ENCODE measurements at places on chromosomes 7 and 10.

DNA sequence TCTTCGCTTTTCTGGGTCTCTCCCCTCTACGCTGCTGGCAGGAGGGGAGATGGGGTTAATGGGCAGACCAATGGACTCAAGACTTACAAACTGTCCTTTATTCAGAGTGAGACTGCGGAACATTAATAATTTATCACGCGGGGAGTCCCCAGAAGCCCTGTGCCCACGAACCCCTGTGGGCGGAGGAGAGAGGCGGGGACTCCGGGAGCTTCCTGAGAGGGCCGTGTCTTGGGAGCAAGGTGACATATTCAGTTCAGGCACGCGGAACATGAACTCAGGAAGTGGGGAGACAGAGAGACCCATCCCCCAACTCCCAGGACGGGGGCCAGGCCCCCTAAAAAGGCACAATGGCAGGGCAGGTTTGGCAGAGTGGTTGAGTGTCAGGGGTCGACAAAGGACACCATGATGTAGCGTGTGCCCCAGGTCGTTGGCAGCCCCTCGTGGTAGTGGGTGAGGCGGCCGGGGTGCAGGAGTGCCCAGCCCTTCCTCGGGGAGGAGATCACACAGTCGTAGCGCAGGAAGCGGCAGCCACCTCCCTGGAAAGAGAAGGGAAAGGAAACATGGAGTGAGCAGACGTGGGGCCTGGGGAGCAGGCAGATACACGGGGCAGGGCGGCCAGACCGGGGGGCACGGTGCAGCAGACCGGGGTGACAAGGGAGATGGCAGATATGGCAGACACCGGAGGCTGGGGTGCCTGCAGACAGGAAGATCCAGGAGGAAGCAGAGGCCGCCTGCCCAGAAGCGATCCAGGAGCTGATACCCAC is 5.2 kb upstream of the MOGAT3 start:
- DNase-seq = no peak

DNA sequence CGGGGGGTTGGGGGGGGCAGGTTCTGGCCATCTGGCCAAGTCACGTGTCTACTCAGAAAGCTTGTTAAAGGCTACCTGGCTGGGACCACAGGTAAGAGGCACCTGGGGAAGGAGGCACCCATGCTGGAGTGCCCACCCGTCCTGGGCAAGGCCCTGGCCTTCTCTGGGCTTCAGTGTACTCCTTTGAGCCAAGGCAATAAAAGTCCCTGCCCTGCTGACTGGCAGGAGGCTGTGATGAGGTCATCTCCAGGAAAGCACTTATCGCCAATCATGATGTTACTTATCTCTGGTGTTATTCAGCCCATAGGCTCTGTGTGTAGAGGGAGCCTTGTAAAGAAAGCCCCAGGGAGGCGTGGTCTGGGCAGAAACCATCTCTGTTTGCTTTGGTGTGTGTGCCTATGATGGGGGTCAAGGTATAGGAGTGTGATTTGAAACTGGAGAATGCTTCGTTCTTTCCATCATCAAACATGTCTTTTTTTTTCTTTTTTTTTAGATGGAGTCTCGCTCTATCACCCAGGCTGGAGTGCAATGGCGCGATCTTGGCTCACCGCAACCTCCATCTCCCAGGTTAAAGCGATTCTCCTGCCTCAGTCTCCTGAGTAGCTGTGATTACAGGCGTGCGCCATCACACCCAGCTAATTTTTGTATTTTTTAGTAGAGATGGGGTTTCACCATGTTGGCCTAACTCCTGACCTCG is 2.5 kb upstream of the CLDN4 start:
- peak; percentile 96 for DNase-seq

- DNase-seq = no peak
These were observed 80.7 kb downstream of the CUX1 start for GRCh38 chr7:101898106-101898505.

DNA sequence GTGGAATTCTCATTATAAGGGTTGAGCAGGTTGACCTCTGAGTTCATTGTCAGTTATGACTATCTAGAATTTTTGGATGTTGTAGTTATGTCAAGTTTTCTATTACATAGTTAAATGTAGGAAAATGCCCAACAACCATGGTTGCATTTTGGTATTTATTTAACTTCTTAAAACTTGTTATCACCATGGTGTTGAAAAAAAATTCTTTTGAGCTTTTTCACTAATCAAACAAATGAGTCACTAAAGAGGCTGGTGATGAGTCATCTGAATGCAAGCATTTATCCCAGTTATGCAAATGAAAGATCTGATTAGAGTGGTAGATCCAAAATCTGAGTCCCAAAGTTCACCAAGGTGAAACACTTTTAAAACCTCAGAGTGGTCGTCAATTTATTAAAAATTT is 624.7 kb upstream of the IGFBP3 start:
- DNase-seq = no peak

DNA sequence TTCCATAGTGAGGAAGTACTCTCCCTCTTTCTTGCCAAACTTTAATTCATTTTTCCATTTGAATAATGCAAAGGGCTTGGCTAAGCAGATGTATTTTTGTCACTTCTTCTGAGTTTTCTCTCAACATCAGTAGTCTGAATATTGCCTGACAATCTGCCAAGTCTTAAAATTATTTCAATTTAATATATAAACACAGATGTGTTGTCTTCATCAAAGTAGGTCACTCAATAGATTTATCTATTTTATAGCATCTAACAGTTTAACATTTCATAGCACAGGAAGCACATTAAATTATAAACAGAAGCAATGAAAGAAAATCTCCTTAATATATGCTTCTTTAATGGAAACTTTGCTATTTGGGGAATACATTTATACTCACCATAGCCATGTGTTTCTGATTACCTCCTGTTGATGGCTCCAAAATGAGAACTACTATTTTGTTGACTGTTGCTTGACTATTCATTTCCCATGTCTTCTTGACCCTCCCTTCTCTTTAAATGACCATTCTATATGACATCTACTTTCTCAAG is 4.5 kb downstream of the CPED1 start:
- no peak for DNase-seq

DNA sequence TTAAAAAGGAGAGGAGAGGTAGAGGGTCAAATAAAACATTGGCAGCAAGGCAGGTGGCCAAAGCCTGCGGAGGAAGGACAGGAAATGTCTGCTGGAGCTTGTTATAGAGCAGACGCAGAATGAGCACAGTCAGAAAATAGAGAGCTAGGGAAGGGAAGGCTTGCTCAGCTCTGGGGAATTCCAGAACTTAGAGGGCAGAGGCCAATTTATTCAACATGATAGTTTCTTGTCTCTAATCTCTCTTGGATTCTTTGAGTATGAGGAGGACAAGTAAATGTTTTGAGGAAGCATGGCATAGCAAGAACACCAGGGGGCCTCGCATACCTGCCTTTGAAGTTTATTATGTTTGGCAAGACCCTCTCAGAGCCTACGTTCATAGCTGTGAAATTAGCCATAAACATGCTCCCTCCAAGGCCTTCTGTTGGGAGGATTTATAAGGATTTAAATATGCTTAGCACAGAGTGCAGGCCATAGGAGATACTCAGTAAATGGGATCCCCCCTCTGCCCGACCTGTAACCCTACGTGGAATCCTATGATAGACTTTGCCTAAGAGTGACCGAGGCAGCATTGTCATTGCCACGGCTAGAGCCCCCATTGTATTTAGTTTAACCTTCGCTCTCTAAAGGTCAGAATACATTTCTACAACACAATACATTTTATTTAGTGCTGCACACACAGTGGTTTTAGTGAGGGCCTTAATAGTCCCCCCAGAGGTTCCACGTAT is 293.9 kb downstream of the CCDC3 start:
- no peak for DNase-seq

DNA sequence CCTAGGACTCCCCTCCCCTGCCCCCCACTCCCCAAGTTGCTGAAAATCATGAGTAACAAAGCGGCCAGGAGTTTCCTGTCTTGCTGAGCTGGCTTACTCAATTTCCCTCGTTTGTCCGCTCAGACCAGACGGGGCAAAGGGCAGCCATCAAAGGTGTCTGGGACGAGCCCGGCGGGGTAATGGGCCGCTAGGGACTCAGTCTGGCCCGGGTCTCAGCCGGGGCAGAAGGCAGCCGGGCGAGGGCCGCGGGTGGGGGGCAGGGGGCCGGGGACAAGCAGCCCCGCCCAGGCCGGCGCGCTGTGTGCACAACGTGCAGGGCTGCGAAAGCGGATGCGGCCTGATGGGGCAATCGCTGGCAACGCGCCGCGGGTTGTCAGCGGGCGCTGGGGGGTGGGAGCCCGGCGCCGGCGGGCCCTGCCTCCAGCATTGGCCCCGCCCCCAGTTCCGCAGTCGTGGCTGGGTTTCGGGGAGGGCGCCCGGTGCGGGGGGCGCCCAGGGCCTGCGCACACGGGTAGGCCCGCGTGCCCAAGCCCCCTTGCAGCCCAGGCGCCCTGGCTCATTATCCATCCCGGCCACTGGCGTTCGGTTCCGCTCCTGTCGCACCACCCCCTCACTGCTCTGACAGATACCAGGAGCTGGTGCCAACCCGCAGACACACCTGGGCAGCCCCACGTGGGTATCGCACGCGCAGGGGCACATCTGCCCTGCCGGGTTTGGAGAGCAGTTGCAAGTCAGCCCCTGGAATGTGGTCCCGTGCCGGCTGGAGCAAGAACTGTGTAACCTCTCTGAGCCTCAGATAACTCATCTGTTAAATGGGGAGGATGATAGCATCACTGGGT is 35.1 kb downstream of the DNAJB12 start:
- DNase-seq = peak; percentile 31

DNA sequence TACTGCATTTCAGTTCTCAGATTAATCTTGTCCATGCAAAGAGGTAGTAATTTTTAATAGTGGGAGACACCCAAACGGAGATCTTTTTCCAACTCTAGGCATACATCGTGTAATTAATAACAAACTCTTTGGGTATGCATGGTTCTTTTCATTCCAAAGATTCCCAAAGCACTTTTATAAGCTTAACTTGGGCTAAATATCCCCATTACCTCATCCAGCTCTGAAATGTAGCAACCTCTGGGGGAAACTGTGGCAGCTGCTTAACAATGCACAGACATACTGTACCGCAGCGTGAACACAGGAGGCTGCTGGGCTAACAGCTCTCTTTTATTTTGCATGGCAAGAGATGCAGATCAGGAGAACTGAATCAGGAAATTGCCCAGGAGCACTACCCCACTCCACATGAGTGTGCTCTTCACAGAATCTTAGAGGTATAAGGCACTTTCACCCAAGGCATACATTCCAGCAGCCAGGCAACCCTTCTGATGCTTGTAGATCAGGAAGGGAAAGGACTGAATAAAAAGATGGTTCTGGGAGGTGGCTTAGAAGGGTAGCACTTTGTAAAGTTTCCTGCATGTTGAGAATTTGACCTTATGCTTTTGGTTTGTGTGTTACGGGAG is 114.4 kb upstream of the GLI3 start:
- DNase-seq = no peak

GRCh38 chr10:123648595-123648994 is 17.6 kb upstream of the GPR26 start:
- DNase-seq = no peak

DNA sequence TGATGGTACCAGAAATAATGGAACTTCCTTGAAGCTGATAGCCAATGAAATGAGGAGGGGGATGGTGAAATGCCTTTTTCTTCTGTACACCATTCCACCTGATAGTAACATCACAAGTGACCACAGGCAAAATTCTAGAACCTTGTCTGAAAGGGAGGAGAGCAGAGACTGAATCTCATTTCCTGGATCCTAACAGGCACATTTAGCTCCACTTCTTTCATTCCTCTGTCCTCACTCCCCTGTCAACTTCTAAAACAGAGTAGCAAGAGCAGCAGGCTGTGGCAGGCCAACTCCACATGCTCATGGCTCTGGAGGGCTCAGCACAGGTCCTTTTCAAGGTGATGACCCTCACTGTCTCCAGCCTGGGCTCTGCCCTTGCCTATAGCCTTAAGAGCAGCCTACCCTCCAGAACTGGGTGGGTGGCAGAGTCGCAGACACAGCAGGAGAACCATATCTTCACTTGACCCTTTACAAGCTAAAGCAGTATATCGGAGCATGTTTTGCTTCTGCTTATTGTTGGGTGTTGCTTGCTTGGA is at the start of gene LRRC18:
Gene LRRC18 (minus strand): TSS at position 51 of the 536 bp plus-strand sequence. CDS start 25,685 bp downstream, outside the sequence.
- DNase-seq = no peak

- DNase-seq = no peak
These were observed 4.9 kb downstream of the AEBP1 start for GRCh38 chr7:44108768-44109750.

- DNase-seq = no peak
These were observed 150.2 kb upstream of the PRSS58 start for GRCh38 chr7:142407939-142408570.

DNA sequence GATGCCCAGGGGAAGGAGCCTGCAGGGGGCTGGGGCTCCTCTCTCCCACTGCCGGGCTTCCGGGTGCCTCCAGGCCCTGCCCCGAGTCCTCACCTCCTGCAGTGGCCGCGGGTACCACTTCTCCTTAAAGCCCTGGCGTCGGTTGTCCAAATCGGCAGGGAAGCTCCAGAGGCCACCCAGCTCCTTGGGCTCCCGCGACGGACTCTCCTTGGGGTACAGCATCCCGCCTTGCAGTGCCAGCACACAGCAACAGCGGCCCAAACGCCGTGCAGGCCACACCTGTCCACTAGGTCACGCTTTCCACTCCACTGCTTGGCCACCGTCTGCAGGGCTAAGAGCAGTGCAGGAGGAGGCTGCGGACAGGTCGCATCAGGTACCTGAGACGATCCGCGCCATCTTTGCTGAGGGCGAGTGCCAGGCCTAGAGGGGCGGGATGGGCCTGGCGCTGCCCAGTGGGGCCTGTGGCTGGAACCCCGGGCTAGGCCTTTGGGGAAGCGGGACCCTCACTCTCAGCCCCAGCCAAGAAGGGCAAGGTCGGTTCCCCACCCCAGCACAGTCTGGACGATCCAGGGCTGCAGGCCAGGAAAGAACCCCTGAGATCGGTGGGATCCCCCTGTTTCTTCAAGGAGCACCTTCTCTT is 47.7 kb upstream of the ZNF479 start:
- no peak for DNase-seq

- no peak for DNase-seq
These were observed 114.5 kb downstream of the PLCE1 start for GRCh38 chr10:94108200-94108599.

GRCh38 chr7:149562602-149563001 is 65.0 kb upstream of the ZNF746 start:
- DNase-seq = no peak

- DNase-seq = no peak
These were observed at the start of gene ENTPD1 for GRCh38 chr10:95756041-95756761. TSS of gene ENTPD1 (plus strand) at chr10:95756163. CDS start at chr10:95756240, 77 bp downstream.

- DNase-seq = no peak
These were observed 102.1 kb upstream of the KCND2 start for GRCh38 chr7:120170834-120171233.

GRCh38 chr7:106138776-106139175 is 26.7 kb upstream of the SYPL1 start:
- DNase-seq = no peak

- DNase-seq = no peak
These were observed 120.8 kb downstream of the CDH23 start for GRCh38 chr10:71517298-71518169.

- DNase-seq = no peak
These were observed 581.0 kb downstream of the REEP3 start for GRCh38 chr10:64102264-64102633.

GRCh38 chr10:1159131-1160061 is 103.2 kb downstream of the WDR37 start:
- no peak for DNase-seq

GRCh38 chr10:110076559-110077318 is 69.0 kb downstream of the ADD3 start:
- DNase-seq = no peak
